NCI-H2081 treated with DMSO at 0.1 percent for 48 hours (cell line): ENCODE measurements at places on chromosomes 3 and 15.

DNA sequence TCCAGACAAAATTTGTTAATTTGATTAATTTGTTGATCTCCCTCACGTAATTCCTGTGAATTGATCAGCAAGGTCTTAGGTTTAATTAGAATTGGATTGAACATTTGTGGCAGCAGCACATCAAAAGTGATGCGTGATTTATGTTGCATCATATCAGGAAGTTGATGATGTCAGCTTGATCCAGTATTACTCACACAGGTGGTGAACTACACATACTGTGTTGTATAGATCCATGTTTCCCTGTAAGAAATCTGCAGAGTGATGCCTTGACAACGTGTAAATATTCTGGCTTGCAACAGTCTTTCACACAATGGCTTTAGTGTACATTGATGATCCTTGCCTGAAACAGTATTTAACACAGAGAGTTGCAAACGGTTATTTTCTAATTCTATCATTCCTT is 200.4 kb downstream of the ADAMTSL3 start:
- no peak for DNase-seq

DNA sequence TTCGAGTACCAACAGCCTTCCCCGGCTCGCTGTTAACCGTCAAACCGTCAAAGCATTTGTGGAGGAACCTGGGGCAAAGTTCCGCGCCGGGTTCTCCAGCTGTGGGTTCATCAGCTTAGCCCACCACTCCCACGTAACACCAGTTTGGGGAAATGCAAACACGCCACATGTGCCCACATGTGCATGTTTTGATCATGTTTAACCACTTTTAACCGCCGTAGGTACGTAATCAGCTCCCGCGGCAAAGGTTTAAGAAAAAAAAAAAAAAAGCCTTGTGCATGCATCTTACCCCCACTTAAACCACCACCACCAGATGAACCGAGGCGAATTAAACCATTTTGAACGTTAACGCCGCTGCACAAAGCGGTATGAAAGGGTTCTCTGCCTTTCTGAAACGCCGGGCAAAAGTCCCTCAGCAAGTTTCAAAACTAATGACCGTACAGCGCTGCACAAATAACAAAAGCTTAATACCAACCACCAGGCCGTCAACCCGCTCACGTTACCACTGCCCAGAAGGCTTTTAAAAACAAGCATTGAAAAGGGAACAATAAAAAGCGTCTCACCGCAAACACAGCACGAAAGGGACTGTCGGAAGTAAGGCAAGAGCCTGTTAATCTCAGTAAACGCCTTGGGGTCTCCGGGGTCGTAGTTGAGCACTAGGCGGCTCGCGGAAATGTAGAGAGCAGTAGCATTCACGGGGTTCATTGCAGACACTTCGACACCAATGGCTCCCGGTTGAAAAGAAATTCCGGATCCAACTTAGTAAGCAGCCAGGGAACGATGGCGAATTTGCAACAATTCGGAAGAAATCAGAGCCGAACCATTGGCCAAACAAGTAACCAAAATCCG is 1.5 kb downstream of the MSL2 start:
- no peak for DNase-seq

- no peak for DNase-seq
These were observed 14.5 kb downstream of the PLXND1 start for GRCh38 chr3:129591932-129592331.

- no peak for DNase-seq
These were observed 8.6 kb upstream of the EBLN2 start for GRCh38 chr3:73052857-73053256.

- DNase-seq, result no peak
These were observed 358.9 kb downstream of the RBMS3 start for GRCh38 chr3:29639578-29640290.

GRCh38 chr3:171442184-171442583 is 18.0 kb downstream of the TNIK start:
- DNase-seq, result no peak

GRCh38 chr15:84582583-84583157 is 18.1 kb upstream of the ZSCAN2 start:
- DNase-seq, result no peak

DNA sequence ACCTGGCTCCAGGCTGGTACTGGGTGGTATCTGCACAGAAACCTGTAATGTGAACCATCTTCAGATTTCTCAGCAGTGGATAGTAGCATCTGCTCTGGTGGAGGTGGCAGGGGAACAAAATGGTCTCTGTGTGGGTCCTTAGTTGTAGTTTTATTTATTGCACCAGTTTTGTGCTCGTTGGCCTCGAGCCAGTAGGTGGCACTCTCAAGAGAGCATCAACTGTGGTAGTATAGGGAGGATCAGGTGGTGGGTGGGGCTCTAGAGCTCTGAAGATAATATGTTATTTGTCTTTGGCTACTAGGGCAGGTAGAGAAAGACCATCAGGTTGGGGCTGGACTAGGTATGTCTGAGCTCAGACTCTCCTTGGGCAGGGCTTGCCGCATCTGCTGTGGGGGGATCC is 254.0 kb upstream of the GPR149 start:
- DNase-seq, result no peak

DNA sequence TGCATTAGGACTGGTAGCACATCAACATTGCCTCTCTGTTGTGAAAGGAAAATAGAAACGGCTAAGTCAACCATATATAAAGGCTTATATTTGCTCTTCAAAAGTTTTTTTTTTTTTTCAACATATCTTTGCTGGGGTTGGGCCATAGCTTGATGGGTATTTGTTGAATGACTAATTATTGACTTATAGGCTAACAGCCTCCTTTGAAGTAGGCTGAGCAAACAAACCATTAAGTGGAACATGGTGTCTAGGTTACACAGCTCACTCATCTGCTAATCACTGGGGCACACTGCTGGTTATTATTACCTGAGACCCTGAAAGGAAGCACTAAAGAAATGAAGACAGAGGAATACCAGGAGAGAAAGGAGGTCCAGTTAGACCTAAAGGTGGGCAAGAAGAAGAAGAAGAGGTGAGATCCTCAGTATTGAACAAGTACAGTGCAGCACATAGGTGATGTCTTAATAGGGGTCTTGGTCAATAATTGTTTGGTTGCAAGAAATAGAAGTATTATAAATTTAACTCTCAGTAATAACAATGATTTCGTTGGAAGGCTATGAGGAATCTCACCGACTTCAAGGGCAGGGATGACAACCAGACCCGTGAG is 139.4 kb downstream of the RPLP1 start:
- peak; percentile 71 for DNase-seq

- DNase-seq, result no peak
These were observed 73.7 kb upstream of the SLCO2A1 start for GRCh38 chr3:134103470-134103869.
